ENCODE measurements at places on chromosomes 13 and 19. TPM values are rescaled to one million over a fixed set of nuclear protein-coding genes. Genes with fewer than 3 reads are reported as not detected.

SIGLECL1 gene
- total RNA-seq: not detected

NKG7 gene
- total RNA-seq: not detected

FUZ gene
- 14.2 TPM for total RNA-seq

MZT1 gene
- total RNA-seq: 18.7 TPM

TTC9B gene
- not detected for total RNA-seq

CEACAM7 gene
- not detected for total RNA-seq

ERFL gene
- 0.10 TPM for total RNA-seq

WTIP gene
- total RNA-seq: 28.8 TPM

NLRP11 gene
- total RNA-seq: 0.12 TPM

CALR3 gene
- total RNA-seq: not detected

POLRMT gene
- total RNA-seq: 41.5 TPM

NBEA gene
- 9.4 TPM for total RNA-seq

TUBB4A gene
- not detected for total RNA-seq

ATP4B gene
- not detected for total RNA-seq

COL4A2 gene
- 225 TPM for total RNA-seq

THAP8 gene
- total RNA-seq: 5.4 TPM

ZGLP1 gene
- total RNA-seq: 1.00 TPM

GAPDHS gene
- not detected for total RNA-seq

CDK8 gene
- 15.4 TPM for total RNA-seq

SYT5 gene
- 0.09 TPM for total RNA-seq

All from HFFc6 (cell line).